ENCODE measurements at places on chromosomes 4 and X. TPM values are rescaled to one million over a fixed set of nuclear protein-coding genes. Genes with fewer than 3 reads are reported as not detected.

DNA sequence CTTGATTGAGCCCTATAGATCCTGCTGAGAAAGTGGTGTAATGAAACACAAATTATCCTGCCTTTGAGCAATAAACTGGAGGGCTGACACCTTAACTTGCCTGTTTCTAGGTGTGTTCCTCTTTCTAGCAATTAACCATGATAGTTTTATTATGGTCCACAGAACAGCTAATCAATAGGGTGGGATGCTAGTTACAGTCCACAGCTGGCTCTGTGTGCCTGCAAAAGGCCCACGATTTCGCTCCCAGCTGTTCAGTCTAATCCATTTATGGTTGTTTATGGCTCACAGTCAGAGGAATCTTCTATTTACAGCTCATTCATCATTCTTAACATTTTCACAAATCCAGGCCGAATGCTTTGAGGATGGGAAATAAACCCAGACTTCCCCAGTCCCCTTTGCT lies 674.9 kb downstream of the SMARCA1 start:
- no peak for DNase-seq

DGAT2L6 gene
- not detected for polyA plus RNA-seq

GRCh38 chr4:181509073-181509472 lies 734.1 kb upstream of the TENM3 start:
- DNase-seq = no peak

SCARB2 gene
- polyA plus RNA-seq = 123 TPM

TCEAL6 gene
- polyA plus RNA-seq = not detected

PGAM4 gene
- not detected for polyA plus RNA-seq

DNA sequence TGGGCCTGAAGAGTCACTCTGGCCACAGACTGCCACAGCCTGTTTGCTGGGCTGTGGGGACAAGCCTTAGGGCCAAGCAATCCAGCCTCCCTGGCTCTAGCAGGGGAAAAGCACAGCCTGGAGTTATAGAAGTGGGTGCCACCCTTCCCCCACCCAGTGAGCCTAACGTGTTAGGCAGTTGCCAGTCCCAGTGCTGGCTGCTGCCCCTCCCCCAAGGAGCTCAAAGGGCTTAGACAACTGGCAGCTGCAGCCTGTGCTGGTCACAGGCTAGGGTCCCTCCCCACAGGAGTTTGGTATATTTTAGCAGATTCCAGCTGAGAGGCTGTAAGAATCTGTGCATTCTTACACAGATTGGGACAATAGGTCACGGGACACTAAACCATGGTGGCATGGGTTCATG lies 370.3 kb upstream of the FGF16 start:
- DNase-seq = no peak

HMX1 gene
- polyA plus RNA-seq = not detected

ARHGAP36 gene
- polyA plus RNA-seq = 522 TPM

GRCh38 chrX:113906168-113906567 lies 677.7 kb upstream of the HTR2C start:
- DNase-seq = no peak

- peak; percentile 65 for DNase-seq
These were observed 380.8 kb downstream of the SPRY1 start for GRCh38 chr4:123777373-123777772.

DNA sequence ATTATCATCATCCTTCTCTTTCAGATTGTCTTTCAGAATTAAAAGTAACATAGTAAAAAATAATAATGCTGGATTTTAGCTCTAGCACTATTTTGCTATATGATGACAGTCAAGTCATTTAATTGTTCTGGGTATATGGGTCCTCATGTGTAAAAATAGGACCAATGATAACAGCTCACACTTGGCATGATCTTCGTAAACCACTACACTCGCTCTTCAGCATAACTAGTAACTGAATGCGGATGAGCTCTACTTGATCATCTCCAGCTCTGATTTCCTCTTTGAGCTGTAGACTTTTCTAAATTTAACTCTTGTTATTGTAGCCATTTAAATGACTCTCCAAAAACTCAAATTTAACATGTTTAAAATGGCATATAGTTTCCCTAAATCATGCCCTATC lies 831.8 kb upstream of the HS3ST1 start:
- DNase-seq = no peak

GRCh38 chr4:53490965-53491622 lies 100.2 kb downstream of the LNX1 start:
- peak; percentile 73 for DNase-seq

GRCh38 chr4:150234246-150234645 lies 156.0 kb downstream of the DCLK2 start:
- no peak for DNase-seq

CLDN2 gene
- 0.48 TPM for polyA plus RNA-seq

GRCh38 chr4:149999485-150000074 lies 78.7 kb upstream of the DCLK2 start:
- DNase-seq = peak; percentile 45

ARSH gene
- not detected for polyA plus RNA-seq

RGN gene
- polyA plus RNA-seq = 2.4 TPM

EOLA1 gene
- polyA plus RNA-seq = 21.6 TPM

DNA sequence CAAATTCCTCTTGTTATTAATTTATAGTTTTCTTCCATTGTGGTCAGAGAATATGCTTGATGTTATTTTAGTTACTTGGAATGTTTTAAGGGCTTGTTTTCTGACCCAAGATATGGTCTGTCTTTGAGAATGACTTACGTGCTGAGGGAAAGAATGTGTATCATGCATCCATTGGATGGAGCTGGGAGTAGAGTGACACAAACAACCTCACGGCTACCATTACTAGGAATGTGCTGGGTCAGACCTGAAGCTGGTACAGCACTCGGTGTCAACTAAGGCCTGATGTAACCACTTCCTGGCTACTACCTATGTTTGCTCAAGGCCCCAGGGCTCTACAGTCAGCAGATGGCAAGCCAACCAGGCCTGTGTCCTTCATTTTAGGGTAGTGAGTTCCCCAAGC lies 257.8 kb downstream of the FAT4 start:
- DNase-seq = no peak

GRCh38 chr4:2820216-2820982 lies 23.2 kb upstream of the ADD1 start:
- DNase-seq = no peak

ERAS gene
- not detected for polyA plus RNA-seq

DNA sequence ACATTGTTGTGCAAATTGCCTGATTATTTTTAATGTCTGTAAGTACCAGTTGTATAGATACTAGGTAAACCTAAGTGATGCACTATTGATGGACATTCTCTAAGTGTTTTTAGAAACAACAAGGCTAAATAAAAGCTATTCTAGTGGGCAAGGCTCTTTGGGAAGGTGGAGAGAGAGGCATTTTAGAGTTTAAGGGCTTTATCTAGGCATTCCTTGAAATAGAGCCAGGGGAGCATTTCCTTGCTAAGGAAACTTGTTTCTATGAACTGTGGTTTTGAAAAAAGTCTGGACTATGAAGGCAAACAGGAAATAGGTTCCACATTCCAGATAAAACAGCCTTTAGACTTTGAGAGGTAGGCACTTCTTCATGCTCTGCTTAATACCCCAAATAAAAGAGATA lies 23.8 kb downstream of the BMX start:
- no peak for DNase-seq

GRCh38 chr4:87114245-87115062 lies 106.0 kb downstream of the KLHL8 start:
- no peak for DNase-seq

DNA sequence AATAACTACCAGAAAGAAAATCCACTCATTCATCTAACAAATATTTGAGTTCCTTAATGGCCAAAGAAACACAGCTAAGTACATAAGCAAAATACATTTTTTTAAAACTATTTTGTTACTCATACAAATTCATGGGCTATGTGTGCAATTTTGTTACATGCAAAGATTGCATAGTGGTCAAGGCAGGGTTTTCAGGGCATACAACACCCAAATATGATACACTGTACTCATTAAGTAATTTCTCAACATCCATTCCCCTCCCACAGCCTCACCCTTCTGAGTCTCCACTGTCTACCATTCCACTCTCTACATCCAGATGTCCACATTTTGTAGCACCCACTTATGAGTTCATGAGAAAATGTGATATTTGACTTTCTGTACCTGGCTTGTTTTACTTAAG lies 58.2 kb downstream of the BRWD3 start:
- DNase-seq = no peak

DNA sequence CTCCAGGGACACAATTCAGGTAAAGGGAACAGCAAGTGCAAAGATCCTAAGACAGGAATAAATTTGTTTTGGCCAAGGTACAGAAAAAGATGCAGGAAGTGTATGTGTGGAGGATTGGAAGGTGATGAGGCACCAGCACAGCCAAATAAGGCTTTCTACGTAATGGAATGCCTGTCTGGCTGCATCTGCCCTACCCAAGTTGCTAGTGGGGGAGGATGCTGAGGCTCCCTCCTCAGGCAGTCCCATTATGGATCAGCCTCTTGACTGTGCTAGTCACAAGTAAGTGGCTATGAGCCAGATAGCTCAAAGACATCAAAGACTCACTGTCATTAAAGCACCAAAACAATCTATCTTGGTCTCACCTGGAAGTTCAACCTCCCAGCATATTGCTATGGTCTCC lies 300.9 kb upstream of the FAT4 start:
- no peak for DNase-seq

GRCh38 chr4:168685136-168685809 lies 188.4 kb downstream of the PALLD start:
- DNase-seq = peak; percentile 40

INTS6L gene
- polyA plus RNA-seq = 8.7 TPM

DNA sequence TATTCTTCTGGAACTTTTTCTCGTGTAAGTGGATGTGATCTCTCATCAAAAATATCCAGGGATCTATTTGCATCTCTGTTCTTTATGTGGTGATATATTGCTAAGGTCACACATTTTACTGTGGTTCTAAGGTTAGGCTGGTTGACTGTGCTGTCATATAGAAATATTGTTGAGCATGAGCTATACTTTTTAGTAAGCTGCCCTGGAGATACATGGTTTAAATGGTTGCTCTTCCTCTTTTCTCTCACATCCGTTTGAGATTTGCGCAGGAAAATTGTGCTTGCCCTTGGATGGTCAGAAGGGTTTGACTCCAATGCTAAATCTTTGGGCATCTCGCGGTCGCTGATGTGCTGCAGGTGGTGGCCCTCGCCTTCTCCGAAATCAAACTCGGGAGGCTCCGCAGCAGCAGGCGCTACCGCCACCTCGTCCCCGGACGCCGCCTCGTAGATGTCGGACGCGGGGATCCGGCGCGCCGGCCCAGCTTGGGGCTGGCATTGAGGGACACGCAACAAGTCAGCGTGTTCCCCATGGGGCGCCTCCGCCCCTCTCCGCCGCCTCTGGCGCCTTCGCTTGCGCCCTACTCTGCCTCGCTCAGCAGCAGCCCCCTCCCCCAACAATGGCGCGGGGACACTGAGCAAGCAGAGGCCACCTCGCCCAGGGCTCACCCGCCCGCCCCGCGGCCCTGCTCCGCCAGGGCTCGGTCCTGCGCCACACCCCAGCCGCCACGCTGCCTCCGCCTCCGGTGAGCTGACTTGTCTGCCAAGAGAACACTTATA lies 154.5 kb downstream of the MSN start:
- DNase-seq = no peak

FRMD7 gene
- 0.06 TPM for polyA plus RNA-seq

DNA sequence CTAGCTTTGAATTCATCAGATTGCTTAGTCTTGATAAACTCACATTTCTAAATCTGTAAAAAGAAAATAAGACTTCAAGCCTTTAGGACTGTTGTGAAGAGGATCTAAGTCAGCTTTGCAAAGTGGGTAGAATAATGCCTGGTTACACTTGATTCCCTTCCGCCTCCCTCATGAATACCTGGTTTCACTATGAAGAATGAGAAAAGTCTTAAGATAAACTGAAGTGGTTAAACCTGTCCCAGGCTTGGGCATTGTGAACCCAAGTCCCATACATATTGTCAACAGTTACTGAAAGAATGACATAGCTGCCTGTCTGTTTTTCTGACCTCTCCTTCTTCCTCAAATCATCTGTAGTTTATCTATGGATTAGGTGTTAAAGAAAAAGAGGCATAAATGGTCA lies 16.7 kb upstream of the GBA3 start:
- no peak for DNase-seq

GRCh38 chrX:111568354-111568753 lies 56.9 kb downstream of the SERTM2 start:
- DNase-seq = no peak

- DNase-seq = no peak
These were observed 13.9 kb upstream of the BEX4 start for GRCh38 chrX:103201041-103201440.

EDA2R gene
- polyA plus RNA-seq = 1.8 TPM

GRCh38 chrX:111615227-111615626 lies 65.7 kb upstream of the ALG13 start:
- DNase-seq = no peak

DNA sequence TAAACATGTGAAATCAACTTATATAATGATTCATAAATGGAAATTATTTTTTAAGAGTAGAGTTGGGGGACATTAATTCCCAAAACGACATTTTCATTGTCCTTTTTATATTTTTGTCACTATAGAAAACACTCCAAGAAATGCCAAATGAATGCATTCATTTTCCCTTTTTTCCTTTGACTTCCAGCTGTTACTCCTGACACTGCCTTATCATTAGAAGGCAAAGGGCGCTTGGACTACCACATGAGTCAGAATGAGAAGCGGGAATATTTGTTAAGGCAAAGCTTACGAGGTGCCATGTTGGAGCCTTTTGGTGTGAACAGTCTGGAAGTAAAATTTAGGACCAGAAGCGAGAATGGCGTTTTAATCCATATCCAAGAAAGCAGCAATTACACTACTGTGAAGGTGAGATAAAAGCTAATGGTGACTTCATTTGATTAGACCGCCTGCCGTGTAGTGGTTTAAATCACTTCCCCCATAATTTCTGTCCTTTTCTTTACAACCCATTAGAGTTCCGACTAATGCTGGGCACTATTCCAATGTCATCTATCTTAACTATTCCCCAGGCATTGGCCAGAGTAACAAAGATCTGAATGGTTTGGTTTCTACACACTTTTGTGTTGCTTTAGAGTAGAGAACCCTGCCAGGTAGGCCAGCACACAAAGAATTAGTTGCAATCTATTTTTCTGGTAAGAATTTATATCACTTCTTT lies 166.7 kb downstream of the FAT4 start:
- no peak for DNase-seq

GRCh38 chr4:14294611-14295010 lies 667.1 kb upstream of the BOD1L1 start:
- DNase-seq = no peak

DNA sequence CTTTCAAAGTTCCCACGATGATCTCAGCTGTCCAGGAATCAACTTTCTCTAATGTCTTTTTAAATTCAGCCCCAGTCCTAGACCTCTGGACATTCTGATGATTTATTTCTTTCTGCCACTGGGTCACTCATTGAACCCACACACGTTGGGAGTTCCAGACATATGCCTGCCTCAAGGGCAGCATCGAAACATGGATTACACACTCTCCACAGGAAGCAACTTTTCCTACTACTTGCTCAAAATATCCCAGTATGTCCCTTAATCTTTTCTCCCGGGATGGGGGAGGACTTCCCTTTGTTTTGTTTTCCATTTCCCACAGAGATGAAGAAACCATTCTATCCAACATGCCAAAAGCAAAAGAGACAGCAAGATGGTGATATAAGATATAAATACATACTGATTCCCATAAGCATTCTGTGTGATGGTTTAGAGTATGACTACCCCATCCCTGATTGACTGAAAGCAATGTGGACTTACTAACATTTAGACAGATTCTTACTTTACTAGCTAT lies 79.8 kb upstream of the PPARGC1A start:
- no peak for DNase-seq

- no peak for DNase-seq
These were observed 1.3 kb upstream of the INTU start for GRCh38 chr4:127631420-127631819.

All from hindlimb muscle (tissue), 1 donor.